ENCODE measurements at places on chromosomes 5 and 9.

- no peak for DNase-seq
Measured at GRCh38 chr5:98519571-98519970, 253.9 kb upstream of the RGMB start.

- DNase-seq: no peak
Measured at GRCh38 chr9:125262294-125262991, 817 bp downstream of the GAPVD1 start.

DNA sequence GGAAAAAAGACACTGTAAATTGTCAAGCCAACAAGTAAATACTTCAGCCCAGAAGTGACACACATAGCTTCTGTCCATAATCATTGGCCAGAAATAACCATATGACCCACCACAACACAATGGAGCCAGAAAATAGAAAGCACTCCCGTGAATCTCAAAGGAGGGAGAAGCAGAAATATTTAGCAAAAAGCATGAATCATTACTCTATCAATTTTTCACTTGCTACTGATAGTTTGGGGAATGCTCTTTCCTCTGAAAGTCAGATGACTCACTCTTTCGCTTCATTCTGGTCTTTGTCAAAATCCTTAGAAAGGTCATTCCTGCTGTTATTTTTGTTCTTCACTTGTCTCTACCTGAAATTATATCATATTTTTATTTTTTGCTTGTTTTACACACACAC lies 312.6 kb downstream of the TMEM232 start:
- no peak for DNase-seq

- DNase-seq: peak; percentile 86
Measured at GRCh38 chr5:83473346-83474160, 2.0 kb downstream of the VCAN start.

- DNase-seq: no peak
Measured at GRCh38 chr9:127876026-127876763, 1.3 kb downstream of the AK1 start.

DNA sequence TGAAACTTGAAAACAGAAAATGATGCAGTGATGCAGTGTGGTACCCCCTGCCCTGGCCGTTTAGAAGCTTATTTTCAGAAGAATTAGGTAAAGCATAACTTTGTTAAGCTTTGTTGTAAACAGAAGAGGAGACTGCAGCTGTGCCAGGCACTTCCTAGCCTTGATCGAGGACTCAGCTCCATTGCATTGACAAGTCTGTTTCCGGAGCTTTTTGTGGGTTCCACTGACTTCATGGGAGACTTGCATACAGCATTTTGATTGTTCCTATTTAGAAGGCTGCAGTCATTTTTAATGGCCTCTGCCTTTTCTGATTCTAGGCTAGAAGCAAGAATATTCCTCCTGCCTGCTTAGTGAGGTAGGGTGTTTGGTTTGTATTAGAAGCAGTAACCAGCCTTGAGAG lies 12.3 kb downstream of the MVB12B start:
- DNase-seq: no peak

GRCh38 chr5:135312255-135312935 lies 86.6 kb downstream of the MACROH2A1 start:
- no peak for DNase-seq

DNA sequence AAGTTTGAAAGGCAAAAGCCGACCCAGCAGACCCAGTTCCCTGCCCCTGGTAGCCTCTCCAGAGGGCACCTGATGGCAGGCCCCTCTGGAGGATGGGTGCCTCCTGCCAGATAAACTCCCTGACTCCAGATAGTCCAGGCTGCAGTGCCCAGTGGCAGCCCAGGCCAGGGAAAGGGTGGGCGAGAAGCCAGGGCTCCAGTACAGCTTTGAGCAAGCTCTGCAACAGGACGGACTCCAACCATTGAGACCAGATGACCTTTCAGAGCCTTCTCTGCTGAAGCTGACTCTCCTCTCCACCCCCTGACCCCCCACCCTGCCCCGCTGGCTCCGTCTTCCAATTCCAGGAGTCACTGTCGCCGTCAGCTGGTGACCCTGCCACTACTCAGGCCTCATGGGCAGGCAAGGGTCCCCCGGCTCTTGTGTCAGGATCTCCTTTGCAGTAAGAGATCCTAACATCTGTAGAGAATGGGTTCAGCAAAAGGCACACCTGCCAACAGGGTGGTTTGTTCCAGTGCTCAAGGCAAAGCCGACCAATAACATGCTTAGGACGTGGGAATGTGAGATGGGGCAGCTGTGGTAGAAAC lies 15.5 kb upstream of the FCN1 start:
- no peak for DNase-seq

GRCh38 chr5:113201715-113202114 lies 225.1 kb downstream of the DCP2 start:
- DNase-seq: no peak

DNA sequence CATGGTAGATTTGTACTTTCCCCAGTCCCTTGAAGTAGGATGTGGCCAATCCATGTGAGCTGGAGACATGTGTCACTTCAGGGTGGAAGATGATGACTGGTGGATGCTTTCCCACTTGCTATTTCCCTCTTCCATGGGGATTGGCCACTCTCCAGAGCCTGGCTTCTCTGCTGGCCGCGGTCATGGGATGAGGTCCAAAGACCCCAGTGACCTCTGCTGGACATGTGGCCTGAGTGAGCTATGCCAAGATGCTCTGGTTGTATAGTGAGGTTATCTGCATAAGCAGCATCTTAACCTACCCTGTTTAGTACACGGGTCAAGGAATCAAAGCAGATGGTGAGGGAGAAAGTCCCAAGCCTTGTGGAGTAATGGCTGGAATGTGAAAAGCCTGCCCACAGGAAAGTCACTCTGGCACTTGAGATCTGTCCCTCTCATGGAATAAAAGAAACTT lies 47.1 kb downstream of the SH3PXD2B start:
- no peak for DNase-seq

DNA sequence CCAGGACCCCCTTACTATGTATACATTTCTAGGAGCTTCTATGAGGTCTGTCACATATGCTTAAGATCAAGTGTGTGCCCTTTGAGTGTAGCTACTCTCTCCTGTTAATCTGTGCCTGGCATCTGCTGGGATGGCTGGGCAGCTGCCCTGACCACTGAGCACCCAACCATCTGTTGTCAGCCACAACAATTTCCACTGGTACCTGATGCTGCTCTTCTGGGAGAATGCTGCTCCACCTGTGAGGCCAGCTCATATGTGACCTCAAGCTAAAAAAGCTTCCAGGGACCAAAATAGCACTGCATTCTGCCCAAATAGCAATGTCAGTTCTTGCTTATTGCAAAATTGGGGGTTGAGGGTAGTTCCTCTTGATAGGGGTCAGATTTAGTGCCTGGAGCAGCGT lies 595.6 kb downstream of the RAB3C start:
- no peak for DNase-seq

GRCh38 chr9:78857373-78858225 lies 560.7 kb downstream of the PSAT1 start:
- DNase-seq: no peak

GRCh38 chr5:5716665-5717064 lies 294.2 kb downstream of the ICE1 start:
- DNase-seq: no peak

DNA sequence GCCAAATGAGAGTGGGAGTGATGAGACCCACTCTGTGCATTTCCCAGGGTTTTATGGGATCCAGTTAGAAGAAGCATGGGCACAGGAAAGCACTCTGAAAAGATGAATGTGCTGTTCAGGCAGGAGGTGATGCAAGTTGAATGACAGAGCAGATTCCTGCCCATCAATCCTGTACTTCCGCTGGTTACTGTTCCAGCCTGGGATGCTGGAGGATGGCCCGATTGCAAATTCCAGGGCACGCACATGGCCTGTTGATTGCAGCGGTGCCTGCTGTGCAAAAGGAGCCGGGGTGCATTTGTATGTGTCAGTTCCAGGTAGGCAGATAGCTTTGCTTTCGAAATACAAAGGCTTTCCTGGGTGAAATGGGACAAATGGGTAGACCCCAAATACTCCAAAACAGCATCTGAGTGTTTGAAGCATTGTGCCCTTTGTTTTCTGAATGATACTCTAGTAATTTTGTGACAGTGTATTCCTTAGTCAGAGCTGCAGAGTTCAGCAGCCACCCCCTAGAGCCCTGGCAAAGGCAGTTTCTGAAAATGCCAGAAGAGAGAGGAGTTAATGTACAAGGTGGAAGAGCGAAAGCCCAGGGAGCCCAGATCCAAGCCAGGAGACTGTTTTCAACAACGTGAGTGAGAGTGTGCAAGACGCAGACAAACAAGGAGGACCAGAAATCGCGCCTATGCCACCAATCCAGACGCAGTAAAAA lies 454.2 kb upstream of the CLINT1 start:
- peak; percentile 42 for DNase-seq

- no peak for DNase-seq
Measured at GRCh38 chr9:81455462-81456219, 233.7 kb downstream of the TLE1 start.

- no peak for DNase-seq
Measured at GRCh38 chr9:87494970-87495471, 2.6 kb upstream of the DAPK1 start.

- no peak for DNase-seq
Measured at GRCh38 chr9:69299315-69299714, 25.7 kb upstream of the ENTREP1 start.

DNA sequence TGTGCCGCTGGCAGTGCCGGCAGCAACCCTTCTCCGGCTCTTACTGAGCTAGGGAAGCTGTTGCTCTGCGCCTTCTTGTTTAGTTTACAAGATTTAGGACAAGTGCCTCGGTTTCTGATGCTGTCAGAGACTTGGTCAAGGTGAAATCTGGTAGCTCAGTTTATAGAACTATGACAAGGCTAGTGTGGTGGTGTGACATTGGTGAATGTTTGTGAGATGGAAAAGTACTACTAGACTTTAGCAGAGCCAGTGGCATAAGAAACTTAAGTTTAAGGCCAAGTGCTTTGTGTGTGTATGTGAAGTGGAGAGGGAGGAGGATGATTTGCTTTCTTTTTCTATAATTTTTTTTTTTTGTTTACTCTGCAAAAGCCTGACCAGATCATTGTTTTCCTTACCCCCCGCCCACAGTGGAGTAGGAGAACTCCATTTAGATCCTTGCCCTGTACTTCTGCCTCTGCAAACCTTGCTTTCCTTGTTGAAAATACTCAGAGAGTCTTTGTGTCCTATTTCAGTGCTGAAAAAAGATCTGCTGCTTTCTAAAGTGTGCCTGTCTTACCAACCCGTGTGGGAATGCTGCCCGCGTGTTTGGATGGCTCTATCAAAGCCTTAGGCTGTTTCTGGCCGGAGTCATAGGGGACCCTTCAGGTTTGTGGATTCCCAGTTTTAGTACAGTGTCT lies 75.9 kb downstream of the TRIO start:
- no peak for DNase-seq
